ENCODE measurements at places on chromosomes 7 and 10.

DNA sequence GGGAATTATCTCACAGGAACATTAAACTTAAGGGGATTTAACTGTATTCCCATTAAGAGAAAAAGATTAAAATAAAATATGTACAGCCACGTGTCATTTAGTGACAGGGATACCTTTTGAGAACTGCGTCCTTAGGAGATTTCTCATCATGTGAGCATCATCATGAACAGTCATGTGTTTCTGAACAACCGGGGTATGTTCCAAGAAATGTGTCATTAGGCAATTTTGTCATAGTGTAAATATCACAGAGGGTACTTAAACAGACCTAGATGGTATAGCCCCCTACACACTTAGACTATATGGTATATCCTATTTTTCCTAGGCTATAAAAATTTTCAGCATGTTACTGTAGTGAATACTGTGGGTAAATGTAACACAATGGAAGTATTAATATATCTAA is 840.3 kb downstream of the CNTNAP2 start:
- DNase-seq: no peak

DNA sequence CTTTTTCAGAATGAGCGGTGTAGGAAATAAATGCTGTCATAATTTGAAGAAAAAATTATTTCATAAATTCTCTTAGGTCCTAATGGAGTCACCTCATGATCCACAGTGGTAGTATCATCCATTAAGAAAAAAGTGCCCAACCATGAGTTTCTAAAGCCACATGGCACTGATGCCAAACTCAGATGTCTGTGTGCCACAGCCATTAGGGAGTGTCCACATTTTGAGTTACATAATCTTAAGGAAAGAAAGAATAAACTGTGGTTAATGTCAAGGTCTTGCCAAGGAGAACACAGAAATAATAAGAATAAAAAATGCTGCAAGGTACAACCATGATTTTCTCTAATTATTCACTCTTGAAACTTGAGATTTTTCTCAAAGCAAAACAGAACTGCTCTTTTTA is 1101.8 kb downstream of the SORCS3 start:
- no peak for DNase-seq

DNA sequence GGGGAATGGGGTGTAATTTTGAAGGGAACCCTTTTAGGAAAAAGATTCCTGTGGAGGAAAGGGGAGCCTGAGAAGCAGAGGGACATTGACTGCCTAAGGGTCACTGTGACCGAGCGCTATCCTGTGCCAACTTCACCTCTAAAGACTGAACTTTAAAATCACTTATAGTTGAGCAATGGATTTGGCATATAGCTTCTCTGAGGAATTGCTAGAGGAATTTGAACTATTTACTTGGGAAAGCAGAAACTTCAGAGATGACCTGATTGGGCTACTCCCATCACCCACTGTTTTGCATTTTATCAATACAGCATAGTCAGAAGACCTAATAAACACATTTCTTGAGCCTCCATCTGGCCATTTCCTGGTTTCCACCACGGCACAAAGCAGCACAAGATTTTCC is 23.7 kb upstream of the WNT16 start:
- DNase-seq: no peak

GRCh38 chr10:46538717-46539426 is 17.6 kb downstream of the GPRIN2 start:
- DNase-seq: no peak

- DNase-seq: no peak
Measured at GRCh38 chr7:74069086-74069541, 14.5 kb upstream of the LIMK1 start.

DNA sequence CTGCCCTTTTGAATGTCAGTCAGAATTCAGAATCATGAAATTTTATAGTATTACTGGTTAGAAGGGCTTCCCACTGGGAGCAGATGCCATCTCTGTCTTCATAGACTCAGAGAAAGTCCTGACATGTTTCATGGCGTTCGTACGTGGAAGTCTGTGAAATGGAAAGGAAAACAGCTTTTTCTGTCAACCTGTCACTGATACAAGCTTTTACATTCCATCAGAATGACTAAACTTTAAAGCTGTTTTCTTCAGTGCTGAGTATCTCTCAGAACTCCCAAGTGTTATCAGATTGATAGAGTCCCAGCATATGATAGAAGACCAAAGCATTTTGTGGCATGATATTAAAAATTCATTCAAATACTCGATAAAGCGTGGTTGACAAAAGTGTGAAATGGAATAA is 726.7 kb upstream of the GALNT17 start:
- DNase-seq: no peak

DNA sequence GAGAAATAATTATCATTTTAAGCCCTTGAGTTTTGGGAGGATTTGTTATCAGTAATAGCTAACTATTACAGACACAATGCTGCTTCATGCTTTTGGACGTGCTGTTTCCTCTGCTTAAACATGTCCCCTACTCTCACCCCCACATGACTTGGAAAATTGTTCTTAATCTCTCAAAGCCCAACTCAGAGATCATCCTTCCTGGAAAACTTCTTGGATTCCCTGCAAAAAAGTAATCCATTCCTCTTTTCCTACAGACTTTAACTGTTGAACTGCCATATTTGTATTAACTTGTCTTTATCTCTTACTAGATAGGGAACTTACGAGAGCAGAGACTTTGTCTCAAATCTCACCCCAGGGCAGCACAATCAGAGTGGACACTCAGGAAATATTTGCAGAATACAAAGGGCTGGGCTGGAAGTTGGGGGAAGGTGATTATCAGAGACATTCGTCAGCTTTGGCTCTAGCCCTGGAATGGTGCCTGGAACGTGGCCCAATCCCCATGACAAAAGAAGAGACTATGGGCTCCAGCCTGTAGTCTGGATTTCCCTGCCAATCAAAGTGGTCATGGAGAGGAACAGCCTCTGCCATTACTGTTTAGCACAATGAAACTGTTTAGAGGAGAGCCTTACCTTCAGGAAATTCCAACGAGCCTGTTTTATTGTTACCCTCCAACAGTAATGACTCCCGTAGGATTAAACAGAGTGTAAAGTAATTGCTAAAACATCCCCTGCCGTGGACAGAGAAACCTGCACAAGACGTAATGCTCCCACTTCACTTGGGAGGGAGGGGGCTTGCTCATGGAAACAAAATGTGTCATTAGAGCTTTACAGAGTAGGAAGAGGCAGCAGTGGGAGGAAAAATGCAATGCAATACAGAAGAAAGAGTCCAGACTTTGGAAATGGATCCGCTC is 140.4 kb upstream of the AUTS2 start:
- no peak for DNase-seq

DNA sequence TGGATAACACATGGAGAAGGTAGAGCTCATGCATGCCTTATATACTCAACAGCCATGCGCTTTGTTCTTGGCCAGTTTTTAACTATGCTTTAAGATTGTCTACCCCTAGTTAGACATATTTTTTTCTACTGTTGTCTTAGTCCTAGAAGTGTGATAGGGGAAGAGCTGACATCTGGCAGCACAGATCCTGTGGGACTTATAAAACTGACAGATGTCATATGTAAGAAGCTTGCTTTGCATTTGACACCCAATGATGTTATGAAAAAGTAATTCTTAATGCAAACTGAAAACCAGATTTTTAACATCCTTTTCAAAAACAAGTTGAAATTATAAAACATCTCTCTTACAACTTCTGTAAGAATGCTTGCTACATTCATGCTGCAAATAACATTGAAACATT is 715.9 kb upstream of the LRRN3 start:
- DNase-seq: no peak

- DNase-seq: no peak
Measured at GRCh38 chr10:77983384-77984341, 45.7 kb downstream of the POLR3A start.

DNA sequence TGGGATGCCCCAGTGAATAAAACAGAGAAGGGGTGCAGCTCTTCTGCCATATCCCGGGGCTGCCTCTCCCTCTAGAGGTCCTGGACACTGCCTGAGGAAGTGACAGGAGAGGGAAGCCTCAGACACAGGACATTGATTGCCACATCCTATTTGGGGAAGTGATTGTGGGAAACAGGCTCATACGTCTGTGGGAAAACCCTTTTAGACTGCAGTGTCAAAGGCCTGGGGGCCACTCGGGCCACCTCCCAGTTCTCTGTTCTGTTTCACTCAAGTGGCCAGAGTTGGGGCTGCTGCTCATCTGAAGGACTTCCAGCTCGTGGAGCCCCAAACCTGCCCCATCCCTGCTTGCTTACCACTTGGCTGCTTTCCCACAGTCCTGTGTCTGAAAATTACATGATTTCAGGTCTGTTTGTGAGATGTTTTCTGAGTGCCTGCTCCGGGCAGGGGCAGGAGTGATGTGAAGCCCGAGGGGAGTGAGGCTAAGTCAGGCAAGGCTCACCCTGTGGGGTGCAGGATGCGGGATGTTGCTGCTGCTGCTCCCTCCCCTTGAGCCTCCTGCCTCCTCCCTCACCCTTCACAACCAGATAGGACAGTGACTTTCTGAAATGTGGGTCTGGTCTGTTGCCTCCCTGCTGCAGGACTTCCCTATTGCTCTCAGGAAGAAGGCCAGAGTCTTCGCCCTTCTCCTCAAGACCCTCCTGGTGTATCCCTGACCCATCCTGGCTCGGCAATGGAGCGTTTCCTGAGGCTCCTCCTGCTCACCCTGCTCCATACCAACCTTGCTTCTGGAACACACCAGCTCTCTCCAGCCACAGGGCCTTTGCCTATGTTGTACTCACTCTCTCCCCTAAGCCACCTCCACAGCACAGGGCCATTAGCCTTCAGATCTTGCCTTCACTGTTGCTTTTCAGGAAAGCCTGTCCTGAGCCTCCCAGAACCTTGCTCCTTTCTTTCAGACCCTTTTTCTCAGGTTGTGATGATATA is 58.4 kb downstream of the NEURL1 start:
- DNase-seq: no peak

DNA sequence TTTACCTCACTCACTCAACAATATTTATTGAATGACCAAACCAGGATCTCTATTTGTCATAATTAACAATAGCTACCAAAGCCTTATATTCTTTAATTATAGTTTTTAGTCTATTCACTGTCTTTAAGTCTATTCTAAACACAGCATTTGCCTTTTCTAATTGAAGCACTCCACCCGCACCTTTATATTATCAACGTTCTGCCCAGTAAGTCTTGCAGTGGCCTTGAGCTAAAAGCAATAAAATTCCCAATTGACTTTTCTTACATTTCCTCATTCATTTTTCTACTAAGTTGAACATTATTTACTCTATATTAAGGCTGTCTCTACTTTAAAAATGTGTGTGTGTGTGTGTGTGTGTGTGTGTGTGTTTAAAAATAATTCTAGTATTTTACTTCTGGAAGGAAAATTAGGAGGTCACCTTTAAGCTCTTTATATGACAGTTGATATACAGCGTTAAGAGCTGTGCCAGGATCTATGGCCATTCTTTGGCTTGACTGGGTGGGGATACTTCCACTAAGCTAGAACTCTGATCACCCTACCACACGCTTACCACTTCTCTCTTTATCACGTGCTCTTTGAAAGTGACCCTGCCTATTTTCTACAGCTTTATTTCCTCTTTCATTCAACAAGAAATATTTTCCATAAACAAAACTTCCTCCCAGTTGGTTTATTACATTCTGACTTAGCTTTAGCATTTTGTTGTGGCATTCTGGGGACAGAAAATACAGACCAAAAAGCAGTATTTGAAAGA is 8.8 kb downstream of the PAPSS2 start:
- DNase-seq: no peak

GRCh38 chr10:24929056-24929544 is 23.3 kb downstream of the PRTFDC1 start:
- no peak for DNase-seq

- no peak for DNase-seq
Measured at GRCh38 chr7:100170101-100170897, 1.9 kb upstream of the GAL3ST4 start.

DNA sequence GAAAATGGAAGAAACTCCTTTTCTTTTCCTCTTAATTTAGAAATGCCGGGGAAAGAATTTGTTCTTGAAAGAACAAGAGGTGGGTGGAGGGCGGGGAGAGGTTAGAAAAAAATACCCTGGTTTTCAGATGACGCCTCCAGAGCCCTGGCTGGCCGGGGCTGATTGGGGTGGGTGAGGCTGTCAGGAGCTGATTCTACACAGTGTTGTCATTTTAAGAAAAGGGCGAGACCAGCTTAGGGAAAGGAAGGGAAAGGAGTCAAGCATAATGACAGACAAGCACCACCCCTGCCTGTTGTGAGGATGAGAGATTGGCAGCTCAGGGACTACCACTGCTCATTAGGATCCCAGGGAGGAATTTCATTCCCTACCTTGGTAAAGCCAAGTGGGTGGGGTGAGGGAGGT is 9.9 kb upstream of the FAM180A start:
- no peak for DNase-seq

DNA sequence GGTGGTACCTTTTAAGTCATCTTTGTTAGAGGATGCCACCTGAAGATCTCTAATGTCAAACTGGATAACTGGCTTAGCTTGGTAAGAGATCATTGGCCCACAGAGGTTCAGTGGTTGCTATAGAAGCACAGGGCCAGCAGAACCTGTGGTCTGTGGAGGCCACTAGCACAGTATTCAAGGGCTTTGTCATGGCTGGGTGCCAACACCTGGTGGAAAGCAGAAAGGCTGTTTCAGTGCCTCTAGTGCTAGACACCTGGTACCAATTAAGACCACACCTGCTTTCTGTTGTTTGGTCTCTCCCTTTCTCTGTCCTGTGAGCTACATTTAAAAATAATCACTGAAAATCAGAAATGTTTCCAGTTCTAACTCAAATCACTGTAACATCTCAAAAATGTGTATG is 10.0 kb upstream of the PCGF5 start:
- DNase-seq: no peak

GRCh38 chr10:113716109-113716910 is 35.2 kb upstream of the PLEKHS1 start:
- no peak for DNase-seq

- DNase-seq: no peak
Measured at GRCh38 chr10:33781606-33782395, 447.3 kb upstream of the NRP1 start.

DNA sequence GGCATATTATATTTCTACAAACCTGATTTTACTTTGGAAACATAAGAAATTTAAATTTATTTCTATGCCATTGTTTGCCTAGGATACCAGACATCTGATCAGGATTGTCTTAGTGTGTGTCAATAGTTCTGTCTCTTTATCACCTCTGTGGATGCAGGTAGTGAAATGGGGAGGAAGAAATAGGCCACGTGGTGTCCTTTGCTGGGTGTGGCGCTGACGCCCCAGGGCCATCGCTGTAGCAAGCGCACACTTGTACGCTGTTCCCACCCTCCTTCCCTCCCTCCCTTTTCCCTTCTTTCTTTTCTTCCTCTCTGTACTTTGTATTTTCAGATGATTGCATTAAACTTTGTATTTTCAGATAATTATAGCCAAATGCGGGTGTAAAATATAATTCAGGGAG is 5.0 kb downstream of the DOCK1 start:
- DNase-seq: no peak

- DNase-seq: no peak
Measured at GRCh38 chr10:78774614-78774998, 294.2 kb upstream of the ZMIZ1 start.

- no peak for DNase-seq
Measured at GRCh38 chr10:1615186-1615954, 122.0 kb downstream of the ADARB2 start.

Data from omental fat pad (tissue), 4 donors.